ENCODE measurements at places on chromosomes 2 and 18. TPM values are rescaled to one million over a fixed set of nuclear protein-coding genes. Genes with fewer than 3 reads are reported as not detected.

Gene DIPK1C
- not detected for total RNA-seq

Gene SH3BP4
- total RNA-seq: 32.7 TPM

Gene RAD51AP2
- not detected for total RNA-seq

Gene IL1RL2
- total RNA-seq: 2.2 TPM

Gene ADRA2B
- total RNA-seq: not detected

Gene SKOR2
- not detected for total RNA-seq

Gene SERPINB11
- not detected for total RNA-seq

Gene SGPP2
- not detected for total RNA-seq

Gene OTX1
- total RNA-seq: 0.20 TPM

Gene STEAP3
- 90.5 TPM for total RNA-seq

Gene GPR45
- not detected for total RNA-seq

Gene WDPCP
- 12.1 TPM for total RNA-seq

Gene DPP4
- 214 TPM for total RNA-seq

Gene NEU2
- not detected for total RNA-seq

Gene ASB18
- total RNA-seq: not detected

Gene XPO1
- total RNA-seq: 215 TPM

Gene NYAP2
- total RNA-seq: not detected

Gene STON1
- 7.4 TPM for total RNA-seq

Gene B4GALT6
- total RNA-seq: 3.7 TPM

Gene SH3YL1
- 36.7 TPM for total RNA-seq

Gene MLPH
- total RNA-seq: 49.5 TPM

Gene ALPG
- total RNA-seq: not detected

Gene CRYGC
- total RNA-seq: not detected

Gene BOK
- total RNA-seq: 11.4 TPM

Gene FAHD2B
- 5.1 TPM for total RNA-seq

Gene SPC25
- total RNA-seq: 5.1 TPM

Gene TCF4
- total RNA-seq: 69.4 TPM

Gene SLC9A2
- total RNA-seq: under 0.01 TPM

Gene PELI1
- total RNA-seq: 4.4 TPM

Gene HAAO
- total RNA-seq: 0.37 TPM

Gene UGT1A6
- not detected for total RNA-seq

Gene CNDP1
- not detected for total RNA-seq

Gene PIEZO2
- total RNA-seq: not detected

Gene GCG
- not detected for total RNA-seq

Data from subcutaneous preadipocyte (primary cell).